ENCODE measurements at places on chromosomes 2 and 18.

- peak; percentile 60 for DNase-seq
Observed at GRCh38 chr18:58541146-58541788, 87.6 kb downstream of the ALPK2 start.

- DNase-seq = no peak
Observed at GRCh38 chr18:12326711-12327460, 18.8 kb downstream of the TUBB6 start.

DNA sequence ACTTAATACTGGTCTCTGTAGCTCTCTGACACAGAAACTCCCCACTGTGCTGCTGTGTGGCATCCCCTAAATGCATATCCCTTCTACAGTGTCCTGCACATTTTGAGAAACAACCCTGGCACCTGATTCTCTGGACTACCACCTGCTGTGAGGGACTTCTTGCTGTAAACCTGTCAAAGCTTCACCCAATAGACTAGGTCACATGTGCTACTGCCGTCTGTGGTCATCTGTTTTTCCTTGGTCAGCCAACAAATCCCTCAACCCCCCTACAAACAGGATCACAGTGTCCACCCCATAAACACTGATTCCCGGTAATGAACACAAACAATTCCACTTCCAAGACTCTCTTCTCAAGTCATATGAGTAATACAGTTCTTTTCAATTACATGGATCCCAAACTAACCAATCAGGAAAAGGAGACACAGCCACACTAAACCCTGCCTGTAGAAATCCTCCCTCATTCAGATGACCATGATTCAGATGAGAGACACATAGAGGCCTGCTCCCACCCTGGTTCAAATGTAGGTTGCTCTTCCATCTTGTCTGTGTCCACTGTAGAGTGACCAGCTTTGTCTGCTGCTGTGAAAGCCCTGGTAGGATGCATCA lies 1157.4 kb downstream of the RPIA start:
- no peak for DNase-seq

DNA sequence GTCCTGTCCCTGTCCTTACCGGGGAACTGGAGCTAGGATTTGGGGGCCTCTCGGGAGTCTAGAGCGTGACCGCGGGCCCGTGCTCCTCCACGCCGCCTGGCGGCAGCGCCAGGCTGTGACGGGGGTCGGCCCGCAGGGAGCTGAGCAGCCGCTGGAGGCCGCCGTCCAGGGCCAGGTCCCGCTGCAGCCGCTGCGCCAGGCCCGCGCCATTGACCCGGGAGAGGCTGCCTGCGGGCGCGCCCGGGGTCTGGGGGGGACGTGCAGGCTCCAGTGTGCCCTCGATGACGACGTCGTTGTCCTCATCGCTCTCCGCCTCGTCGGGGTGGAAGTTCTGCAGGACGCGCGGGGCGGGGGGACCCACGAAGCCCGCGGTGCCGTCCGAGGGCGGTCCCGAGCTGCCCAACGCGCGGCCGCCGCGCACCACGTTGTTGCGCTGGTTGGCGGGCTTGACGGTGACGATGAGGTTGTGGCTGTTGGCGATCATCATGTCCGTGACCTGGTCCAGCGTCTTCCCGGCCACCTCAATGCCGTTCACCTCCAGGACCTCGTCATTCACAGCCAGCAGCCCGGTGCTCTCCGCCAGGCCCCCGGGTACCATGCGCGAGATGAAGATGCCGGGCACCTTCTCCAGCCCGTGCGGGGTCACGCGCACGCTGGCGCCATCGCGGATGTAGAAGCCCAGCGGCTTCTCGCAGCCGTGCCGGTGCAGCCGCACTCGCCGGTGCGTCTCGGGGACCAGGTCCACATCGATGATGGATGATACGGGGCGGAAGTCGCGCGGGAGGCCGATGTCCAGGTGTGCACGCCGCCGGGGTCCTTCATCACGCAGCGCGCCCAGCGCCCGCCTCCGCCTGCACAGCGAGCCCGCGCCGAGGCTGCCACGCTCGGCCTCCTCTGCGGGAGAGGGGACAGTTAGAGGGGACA lies 50.9 kb downstream of the ADNP2 start:
- peak; percentile 37 for DNase-seq

GRCh38 chr18:323253-323622 lies 55.4 kb upstream of the THOC1 start:
- peak; percentile 38 for DNase-seq

DNA sequence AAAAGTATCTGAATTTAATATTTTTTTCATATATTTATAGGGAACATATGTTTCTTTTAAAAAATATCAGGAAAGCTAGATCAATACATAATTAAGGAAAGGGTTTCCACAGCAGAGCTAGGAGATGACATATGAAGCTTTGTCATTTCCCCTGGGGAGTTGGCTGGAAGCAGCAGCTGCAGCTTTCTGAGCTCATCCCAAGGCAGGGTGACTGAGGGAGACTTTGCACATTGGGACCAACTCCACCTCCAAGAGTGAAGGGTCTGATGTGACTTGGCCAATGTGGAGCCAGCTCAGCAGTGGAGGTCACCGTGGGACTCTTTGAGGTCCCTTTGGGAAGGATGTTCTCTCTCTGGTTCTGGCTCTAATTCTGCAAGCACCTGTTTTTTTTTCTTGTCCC lies 315.1 kb downstream of the RDH14 start:
- DNase-seq = no peak

- no peak for DNase-seq
Observed at GRCh38 chr18:32771871-32772580, 797 bp downstream of the KLHL14 start.
